ENCODE measurements at places on chromosomes 5 and 9.
A peak's percentile ranks its signal among the peaks of the same experiment; 100 is the strongest.

GRCh38 chr5:131481569-131481968 is 153.5 kb downstream of the RAPGEF6 start:
- DNase-seq, result no peak

- no peak for DNase-seq
Observed at GRCh38 chr9:34271265-34272006, 57.6 kb downstream of the KIF24 start.

GRCh38 chr5:153818626-153819025 is 220.1 kb downstream of the FAM114A2 start:
- no peak for DNase-seq

DNA sequence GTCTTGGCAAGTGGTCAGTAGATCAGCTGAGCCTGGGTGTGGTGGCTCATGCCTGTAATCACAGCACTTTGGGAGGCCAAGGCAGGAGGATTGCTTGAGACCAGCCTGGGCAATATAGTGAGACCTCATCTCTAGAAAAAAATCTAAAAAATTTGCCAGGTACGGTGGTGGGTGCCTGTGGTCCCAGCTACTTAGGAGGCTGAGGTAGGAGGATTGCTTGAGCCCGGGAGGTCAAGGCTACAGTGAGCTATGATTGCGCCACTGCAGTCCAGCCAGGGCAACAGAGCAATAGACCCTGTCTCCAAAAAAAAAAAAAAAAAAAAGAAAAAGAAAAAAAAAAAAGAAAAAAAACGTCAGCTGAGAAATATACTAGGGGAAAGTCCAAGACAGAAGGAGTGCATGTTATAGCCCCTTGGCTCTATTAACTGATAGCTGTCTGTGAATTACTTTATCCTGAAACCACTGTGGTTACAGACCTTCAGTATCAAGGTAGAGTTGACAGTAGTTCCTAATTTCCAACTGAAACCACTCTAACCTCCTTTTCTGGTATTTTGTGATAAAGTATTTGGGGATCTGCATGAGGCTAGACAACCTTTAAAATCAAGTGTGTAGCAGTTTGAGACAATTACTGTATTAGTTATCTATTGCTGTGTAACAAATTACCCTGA is 2.3 kb upstream of the INIP start:
- DNase-seq, result no peak

DNA sequence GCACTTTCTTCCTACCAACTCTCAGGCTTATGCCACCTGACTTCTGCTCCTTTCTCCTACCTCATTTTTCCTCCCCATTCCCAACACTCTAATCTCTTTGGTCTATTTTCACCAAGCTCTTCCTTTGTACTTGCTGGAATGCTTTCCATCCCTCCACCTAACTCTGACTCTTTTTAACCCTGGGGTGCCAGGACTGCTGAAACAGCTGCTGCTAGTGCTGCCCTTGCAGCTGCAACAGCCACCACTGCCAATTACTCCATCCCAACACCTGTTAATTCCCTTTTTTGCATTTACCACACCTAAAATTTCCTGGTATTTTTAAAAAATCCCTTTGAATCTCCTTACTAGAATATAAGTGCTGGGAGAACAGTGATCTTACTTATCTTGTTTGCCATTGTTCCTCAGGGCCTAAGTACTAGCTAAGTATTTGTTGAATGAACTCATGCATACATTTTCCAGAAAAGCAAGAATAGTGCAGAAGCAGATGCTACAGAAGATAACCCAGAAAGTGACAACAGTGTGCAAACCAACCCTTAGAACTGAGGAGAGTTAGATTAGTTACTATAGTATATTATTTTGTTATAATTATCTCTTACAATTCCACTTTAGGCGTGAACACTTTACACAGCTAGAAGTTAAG is 11.5 kb downstream of the NADK2 start:
- DNase-seq, result no peak

DNA sequence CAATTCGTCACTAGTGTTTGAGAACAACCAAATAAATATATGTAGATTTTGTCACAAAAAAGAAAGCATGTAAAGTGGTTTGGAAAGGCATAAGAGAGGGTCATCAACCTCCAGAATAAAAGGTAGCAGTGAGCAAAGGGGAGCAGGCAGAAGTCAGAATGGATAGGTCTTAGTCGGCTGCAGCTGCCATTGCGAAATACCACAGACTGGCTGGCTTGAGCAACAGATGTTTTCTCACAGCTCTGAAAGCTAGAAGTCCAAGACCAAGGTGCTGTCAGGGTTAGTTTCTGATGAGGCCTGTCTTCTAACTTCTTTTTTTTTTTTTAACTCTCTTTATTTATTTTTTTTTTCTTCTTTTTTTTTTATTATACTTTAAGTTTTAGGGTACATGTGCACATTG is 208.1 kb upstream of the PIK3R1 start:
- DNase-seq, result peak; percentile 8

GRCh38 chr5:116947691-116948528 is 373.3 kb upstream of the SEMA6A start:
- DNase-seq, result peak; percentile 83

DNA sequence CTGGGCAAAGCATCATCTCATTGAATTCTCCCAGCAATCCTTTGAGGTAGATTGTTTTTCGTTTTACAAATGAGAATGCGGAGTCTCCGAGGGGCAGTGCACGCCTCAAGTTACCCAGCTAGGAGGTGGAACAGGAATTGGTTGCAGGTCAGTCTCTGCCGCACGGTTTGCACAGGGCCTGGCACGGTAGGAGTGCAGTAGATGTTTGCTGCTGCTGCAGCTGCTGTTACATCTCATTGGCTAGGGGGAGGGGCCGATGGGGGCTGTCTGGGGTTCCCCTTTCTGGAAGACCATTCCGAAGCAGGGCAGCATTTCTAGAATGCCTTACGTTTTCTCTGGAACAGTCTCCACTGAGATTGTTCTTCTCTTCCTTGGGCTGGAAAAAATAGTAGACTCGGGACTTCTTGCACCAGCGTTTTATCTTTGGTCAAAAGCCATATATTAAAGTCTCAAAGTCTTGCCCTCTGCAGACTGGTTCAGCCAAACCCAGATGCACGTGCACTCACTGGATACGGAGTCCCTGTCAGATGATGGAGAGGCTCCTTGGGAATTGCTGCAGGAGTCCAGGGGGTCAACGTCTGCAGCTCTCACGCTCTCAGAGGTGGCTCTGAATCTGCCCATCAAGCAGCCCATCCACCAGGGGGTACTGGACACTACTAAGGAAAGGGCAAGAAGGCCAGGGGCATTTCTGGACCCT is 1.2 kb downstream of the USP20 start:
- DNase-seq, result no peak

DNA sequence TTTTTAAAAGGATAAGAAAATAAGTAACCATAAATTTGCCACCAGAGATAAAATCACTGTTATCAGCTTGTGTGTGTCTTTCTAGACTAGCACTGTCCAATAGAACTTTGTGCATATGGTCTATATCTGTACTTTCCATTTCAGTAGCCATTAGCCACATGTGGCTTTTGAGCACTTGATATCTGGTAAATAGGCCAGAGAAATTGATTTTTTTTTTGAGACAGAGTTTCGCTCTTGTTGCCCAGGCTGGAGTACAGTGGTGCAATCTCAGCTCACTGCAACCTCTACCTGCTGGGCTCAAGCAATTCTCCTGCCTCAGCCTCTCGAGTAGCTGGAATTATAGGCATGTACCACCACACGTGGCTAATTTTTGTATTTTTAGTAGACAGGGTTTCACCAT is 17.8 kb downstream of the RBM27 start:
- no peak for DNase-seq
